ENCODE measurements at places on chromosomes 7 and 10.
A peak's percentile ranks its signal among the peaks of the same experiment; 100 is the strongest.

GRCh38 chr10:69323622-69324021, 45.3 kb downstream of the HK1 start:
- DNase-seq, result no peak

DNA sequence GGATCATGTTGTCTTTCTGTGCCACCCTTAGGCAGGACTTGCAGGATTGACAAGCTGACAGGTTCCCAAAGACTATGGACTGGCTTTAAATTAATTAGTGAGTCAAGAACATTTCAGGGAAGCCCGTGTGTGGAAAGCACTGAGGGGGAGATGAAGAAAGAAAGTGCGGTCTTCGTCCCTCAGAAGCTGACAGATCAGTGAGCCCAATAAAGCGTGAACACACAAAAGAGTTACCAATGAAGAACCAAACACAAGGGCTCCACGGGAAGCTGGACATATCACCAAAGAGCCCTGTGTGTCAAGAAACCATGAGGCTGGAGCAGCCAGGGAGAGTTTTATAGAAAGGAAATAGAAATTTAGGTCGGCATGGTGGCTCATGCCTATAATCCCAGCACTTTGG, 725.8 kb downstream of the PARD3 start:
- no peak for DNase-seq

GRCh38 chr10:63628526-63629362, 107.5 kb downstream of the REEP3 start:
- peak; percentile 94 for DNase-seq

- no peak for DNase-seq
These were observed 63.8 kb downstream of the ENTPD1 start for GRCh38 chr10:95819620-95820329.

DNA sequence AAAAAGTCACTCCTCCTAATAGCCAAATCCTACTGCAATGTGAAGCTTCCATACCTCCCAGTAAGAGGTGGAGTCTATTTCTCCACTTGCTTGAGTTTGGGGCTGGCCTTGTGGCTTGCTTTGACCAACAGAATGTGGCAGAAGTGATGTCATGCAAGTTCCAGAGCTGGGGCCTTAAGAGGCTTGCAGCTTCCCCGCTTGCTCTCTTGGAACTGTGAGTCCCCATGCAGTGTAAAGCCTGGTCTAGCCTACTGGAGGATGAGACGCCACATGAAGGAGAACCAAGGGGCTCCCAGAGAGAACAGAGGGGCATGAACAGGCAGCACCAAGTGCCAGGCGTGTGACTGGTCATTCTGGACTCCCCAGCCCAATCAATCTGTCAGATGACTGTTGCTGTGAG, 58.6 kb upstream of the OPALIN start:
- DNase-seq, result no peak

DNA sequence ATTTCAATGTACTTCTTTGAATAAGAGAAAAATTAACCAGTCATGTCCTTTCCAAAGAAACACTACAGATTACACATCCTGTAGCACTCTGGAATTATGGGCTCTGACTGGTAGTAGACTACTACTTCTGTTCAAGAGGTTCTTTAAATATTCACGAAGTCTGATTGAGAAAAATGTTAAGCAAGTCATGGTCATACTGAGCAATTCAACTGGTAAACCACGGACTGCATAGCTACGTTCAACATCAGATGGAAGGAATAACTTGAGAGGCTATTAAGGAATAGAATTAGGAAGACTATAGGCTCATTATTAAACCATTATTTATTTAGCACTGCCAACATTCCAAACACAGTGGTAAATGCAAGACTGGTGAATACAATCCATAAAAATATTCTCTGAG, 160.8 kb downstream of the IMMP2L start:
- no peak for DNase-seq

DNA sequence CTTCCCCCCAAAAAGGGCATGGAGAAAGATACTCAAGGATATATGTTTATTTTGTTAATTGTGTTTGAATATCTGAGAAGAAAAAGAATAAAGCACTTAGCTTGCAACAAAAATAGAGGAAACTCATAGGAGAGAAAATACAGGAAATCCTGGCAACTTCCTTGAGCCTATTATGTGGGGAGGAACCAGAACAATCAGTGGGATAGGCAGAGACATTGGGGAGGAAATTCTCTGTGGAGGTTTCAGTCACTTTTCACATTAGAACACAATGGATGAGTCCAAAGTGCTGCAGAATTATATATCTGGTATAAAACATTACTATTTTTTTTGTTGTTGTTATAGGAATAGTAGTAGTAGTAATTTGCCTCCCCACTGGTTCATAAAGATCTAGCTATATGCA, 240.1 kb downstream of the THSD7A start:
- no peak for DNase-seq

- peak; percentile 99 for DNase-seq
These were observed 590.9 kb upstream of the ANKRD30A start for GRCh38 chr10:36534471-36535002.

DNA sequence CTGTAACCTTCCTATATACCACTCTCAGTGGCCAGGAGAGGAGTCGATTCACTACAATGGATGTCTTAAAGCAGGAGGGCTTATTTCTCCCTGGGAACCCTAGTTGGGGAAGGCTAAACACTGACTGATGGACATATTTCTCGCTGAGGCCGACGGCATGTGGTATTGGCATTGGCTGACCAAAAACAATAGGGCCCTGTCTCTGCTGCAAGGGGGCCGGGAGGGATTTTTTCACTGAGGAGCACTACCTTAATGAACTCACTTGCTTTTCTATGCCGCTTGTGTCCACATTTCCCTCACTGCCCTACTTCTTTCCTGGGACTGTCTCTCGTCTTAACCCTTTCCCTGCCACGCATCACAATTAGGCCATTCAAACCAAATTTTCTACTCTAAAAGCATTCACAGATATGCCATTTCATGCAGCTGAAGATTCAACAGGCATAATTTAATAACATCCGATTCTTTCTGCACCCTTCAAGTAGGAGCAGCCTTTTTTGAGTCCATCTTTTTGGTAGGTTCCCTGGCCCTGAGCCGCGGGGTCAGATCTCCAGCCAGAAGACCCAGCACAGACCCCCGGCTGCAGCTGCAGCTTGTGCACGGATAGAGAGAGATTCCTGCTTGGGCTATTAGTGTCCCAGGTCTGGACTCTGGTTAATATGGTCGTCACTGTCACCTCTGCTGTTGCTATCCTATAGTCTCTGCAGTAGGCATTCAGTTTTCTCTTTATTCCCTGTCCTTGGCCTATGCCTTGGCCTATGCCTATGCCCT, 118.7 kb downstream of the HIPK2 start:
- no peak for DNase-seq

DNA sequence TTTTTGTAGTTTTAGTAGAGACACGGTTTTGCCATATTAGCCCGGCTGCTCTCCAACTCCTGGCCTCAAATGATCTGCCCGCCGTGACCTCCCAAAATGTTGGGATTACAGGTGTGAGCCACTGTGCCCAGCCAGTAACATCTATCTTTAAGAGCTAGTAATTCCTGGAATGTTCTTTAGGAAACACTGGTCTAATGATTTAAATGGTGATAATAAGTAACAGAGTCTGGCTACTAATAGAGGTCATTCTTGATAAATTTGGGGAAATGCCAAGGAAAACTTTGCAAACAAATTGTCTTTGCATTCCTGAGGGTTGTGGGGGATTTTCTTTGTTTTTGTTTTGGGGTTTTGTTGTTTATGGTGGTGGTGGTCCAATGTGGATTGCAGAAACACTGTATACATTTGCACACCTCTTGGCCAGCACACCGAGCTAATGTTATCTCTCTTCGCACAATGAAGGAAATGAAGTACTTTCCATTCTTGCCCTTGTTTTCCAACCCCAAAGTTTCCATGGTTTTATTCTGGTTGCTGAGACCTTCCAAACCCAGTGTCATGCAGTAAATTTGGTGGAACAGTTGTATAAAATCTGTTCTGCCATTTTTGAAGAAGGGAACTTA, 51.3 kb upstream of the WIPF3 start:
- DNase-seq, result no peak

DNA sequence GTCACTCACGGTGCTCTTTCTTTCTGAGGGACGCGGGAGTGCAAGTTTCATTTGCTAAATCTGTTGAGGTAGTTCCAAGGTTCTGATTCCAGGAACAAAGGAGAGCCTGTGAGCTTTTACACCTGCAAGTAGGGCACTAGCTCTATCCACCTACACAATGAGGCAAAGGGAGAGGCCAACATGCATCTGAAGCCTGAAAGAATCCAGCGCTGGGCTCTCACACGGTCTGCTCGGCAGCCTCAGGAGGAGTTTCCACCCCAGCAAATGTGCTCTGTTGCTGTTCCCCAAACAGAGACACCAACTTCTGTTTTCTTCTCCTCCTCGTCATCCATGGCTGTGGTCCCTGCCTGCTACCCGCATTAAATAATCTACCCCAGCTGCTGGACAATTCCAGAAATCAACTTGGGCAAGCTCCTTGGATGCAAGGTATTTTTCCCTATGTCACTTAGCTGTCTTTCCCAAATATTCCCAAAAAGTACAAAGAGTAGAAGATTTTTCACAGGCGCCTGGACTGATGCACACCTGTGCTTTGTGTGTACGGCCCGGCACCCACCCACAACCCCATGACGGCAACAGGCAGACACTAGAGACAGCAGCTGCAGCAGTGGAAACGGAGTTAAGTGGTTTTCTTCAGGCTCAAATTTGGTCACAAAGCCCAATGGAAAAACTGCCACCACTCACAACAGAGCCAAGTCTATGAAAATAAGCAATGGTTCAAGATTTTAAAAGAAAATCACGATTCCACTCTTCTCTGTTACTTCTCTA, 176.8 kb downstream of the ZMYND11 start:
- DNase-seq, result no peak

GRCh38 chr7:110922906-110923305, 168.0 kb upstream of the LRRN3 start:
- no peak for DNase-seq

- DNase-seq, result peak; percentile 10
These were observed 193.5 kb upstream of the GPR26 start for GRCh38 chr10:123472606-123473005.

DNA sequence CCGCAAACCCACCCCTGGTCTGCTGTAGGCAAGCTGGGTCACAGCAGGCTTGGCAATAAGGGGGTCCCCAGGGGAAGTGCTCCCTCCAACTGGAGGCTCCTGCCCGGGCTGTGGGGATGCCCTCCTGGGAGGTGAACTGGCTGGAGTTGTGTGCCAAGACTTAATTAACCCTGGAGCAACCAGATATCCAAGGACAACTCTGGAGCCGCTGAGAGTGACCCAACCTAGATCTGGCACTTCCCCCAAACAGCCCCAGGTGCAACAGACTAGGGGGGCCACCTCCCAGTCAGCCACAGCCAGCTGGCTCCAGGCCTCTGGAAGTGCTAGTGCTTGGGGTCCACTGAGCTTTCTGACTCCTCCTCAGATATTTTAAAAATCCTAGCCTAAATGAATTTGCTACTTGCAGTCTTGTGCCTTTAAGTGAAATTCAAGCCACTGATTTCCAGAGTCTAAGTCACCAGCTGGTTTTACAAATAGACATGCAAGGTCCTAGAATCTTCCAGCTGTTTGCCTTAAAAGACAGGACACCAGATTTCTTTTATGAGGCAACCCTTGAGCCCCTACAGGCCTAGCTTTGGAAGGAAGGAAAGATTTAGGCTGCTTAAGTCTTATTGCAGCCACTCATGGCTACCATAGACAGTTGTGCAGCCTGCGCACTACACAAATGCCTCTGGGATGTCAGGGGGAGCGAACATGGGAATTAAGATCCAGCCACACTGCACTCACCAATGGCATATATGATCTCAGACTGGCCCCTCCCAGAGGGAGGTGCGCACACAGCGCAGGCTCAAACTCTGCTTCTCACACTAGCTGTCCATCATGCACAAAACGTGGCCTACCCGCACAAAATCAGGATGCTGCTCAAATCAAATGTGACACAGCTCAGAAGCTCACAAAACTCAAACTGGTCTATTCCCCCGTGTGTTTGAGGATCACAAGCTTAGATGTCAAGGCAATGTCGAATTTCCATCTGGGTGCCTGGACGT, 42.6 kb upstream of the MYL10 start:
- no peak for DNase-seq

DNA sequence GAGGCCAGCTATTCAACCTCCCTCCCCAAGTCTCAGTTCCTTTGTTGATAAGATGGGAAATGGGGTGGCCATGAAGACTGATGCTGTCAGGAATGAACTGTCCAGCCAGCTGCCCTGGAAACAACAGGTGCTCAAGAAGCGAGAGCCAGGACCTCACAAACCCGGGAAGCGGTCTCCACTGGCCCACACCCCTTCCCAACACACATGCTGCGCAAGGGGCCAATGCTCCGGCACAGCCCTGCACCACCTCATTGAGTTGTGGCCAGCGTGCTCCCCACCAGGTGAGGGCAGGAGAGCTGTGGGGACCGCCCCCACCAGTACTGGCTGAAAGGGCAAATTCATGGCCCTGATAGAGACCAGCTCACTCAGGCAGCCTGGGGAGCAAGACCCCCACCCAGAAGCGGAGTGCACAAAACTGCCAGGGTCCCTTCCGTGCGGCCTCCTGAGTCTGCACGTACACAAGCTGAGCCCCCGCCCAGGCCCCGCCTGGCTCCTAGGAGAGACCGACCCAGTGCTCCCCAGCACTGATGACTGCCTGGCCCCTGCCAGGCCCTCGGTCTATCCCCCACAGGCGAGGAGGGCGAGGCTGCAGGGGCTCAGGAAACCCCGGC, 216.6 kb downstream of the MAD1L1 start:
- no peak for DNase-seq

- no peak for DNase-seq
These were observed 46.5 kb upstream of the IL6 start for GRCh38 chr7:22680482-22680911.

DNA sequence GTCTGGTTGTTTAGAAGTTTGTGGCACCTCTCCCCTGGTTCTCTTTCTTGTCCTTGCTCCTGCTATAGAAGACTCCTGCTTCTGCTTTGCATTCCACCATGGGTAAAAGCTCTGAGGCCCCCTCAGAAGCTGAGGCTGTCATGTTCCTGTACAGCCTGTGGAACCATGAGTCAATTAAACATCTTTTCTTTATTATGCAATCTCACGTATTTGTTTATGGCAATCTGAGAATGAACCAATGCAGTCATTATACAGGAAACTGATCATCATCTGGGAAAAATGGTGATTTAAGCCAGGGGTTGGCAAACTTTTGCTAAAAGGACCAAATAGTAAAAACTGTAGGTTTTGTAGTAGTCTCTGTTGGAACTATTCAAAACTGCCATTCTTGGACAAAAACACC, 175.4 kb downstream of the CSTF2T start:
- DNase-seq, result no peak

GRCh38 chr7:39527296-39527695, 38.9 kb upstream of the YAE1 start:
- no peak for DNase-seq

DNA sequence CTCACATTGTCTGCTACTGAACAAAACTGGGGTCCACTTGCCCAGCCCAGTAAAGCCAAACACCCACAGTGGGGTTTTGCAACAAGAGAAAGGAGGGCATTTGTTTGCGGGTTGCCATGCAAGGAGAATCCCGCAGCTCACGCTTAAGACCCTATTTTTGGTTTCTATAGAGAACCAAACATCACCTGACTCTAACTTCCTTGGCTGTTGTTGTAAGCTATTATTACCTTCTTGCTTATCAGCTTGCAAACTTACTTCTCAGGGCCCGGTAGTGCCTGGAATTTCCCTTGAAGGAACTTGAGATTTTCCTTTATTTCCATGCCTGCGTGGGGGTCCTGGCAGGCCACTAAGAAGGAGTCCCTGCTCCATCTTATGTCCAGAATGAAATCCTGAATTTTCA, 20.7 kb downstream of the IFIT3 start:
- DNase-seq, result no peak

All from KBM-7 (cell line).